Right cardiac atrium (tissue), 5 donors: ENCODE measurements at places on chromosomes 3 and 15. TPM values are rescaled to one million over a fixed set of nuclear protein-coding genes. Genes with fewer than 3 reads are reported as not detected.

Gene NDUFB4
- total RNA-seq = 286 TPM

Gene SLC2A2
- not detected for total RNA-seq

Gene RBP2
- total RNA-seq = not detected

Gene HAUS2
- 11.4 TPM for total RNA-seq

Gene NGRN
- total RNA-seq = 155 TPM

Gene INSYN1
- 109 TPM for total RNA-seq

Gene GOLGA8S
- total RNA-seq = 0.53 TPM

DNA sequence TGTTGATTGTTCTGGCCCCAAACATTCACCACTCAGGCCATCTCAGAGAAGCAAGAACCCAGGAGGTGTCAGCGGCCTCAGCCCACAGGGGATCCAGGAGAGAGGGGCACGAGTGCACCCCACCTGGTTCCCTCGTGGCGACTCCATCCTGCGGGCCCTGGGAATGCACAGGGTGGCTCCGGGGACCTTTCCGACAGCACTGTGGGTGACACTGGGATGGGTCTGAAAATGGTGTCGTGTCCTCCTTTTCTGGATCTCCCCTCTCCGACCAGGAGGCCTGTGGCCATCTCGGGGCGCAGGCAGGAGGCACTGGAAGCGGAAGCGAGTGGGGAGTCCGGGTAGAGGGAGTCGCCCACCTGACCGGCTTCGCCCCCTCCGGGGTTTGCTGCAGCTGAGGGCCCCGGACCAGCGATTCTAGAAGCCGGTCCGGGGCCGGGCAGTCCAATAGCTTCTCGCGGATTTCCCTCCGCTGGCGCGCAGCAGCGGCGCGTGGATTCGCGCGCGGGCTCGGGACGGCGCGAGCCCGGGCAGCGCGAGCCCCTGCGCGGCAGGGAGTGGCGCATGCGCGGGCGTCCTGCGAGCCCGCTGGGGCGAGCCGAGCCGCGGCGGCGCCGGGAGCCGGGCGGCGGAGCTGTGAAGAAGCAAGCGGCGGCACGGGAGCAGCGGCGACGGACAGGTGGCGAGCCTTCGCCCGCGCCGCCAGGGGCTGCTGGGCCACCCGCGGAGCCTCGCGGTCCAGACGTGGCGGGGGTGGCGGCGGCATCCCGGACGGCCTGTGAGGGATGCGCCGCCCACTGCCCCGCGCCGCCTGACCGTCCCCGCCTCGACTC, at the start of gene DOCK3:
DOCK3 (plus strand) TSS at position 579 of the 830 bp plus-strand sequence. CDS start 337 bp downstream, outside the sequence.
- peak; percentile 87 for DNase-seq

DNA sequence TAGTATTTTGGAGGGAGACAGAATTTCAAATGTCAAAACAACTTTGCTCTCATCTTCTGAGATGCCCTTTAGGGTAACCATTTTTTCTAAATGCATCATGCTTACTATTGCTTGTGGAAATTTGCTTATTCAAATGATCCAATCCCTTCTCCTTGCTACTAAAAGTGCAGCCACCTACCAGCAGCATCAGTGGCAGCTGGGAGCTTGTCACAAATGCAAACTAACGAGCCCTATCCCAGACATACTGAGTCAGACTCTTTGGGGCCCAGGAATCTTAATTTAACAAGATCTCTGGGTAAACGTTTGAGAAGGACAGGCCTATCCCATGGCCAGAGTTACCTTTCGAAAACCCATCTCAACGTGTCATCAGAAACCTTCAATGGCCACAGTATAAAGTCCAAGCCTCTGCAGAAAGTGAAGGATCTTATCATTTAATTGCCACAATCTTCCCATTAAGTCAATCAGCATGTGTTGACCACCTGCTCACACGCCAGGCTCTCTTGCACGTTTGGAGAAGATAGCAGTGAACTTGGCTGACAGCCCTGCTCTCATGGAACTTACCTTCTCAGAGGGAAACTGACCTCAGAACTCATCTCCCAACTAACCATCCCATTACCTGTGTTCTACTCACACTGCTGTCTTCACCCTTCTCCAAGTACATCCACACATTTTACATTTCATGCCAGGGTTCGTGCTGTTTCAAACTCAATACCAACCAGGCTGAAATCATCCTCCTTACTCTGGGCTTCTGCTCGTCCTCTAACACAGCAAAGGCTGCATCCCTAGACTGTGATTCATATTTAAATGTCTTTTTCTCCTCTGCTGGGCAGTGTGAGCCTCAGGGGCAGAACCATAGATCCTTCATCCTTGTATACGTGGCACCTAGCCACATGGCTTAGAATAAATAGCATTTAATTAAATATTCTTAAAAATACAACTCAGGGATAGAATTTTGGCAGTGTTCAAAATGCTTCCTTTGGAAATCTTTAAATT, 24.8 kb upstream of the VGLL4 start:
- DNase-seq = no peak

DNA sequence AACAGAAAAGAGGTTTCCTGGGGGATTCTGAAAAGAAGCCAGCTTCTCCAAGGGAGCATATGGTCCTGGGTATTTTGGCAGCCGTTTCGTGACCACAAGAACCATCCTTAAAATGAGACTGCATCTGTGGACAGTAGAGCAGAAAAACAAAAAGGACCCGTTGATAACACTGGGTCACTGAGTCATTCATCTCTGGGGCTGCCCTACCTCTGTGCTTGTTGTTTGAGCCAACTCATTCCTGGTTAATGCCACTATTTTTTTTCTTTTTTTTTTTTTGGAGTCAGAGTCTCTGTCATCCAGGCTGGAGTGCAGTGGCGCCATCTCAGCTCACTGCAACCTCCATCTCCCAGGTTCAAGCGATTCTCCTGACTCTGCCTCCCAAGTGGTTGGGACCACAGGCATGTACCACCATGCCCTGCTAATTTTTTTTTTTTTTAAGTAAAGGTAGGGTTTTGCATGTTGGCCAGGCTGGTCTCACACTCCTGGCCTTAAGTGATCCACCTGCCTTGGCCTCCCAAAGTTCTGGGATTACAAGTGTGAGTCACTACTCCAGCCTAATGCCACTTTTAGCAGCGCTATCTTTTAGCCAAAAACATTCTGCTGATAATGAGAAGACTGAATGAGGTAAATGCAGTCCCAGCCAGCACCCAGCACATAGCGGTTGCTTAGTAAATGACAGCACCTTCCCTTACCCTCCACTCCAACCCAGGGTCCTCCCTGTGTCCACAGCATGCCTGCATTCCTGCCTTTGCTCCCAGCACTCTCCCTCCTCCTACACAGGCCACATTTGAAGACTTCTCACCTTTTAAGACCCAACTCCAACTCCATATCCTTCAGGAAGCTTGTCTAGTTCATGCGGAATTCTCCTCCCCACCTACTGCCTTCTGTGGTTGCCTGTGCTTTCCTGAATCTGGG, 9.1 kb upstream of the ISL2 start:
- DNase-seq = no peak

DNA sequence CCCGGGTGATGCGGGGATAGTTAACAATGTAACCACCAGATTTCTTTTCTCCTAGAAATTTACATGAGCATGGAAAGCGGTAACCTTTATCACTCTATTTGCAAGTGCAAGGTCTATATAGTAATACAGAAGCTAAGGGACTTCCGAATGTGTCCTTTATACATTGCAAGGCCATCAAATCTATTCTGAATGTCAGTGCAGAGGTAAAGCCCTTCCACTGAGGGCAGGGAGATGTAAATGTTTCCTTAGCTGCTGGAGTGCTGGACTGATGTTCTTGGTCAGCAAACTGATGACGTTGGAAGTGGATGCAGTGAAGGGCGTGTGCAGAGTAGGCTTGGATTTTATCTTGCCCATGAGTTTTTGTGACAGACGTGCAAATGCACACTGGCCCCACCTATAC, 6.2 kb downstream of the ALDH1A3 start:
- DNase-seq = no peak

GRCh38 chr3:41120460-41120859, 78.8 kb upstream of the CTNNB1 start:
- DNase-seq = no peak

- DNase-seq = peak; percentile 9
Measured at GRCh38 chr3:121167374-121168139, 259.6 kb downstream of the STXBP5L start.

- no peak for DNase-seq
Measured at GRCh38 chr15:69854521-69855181, 243.1 kb downstream of the TLE3 start.

DNA sequence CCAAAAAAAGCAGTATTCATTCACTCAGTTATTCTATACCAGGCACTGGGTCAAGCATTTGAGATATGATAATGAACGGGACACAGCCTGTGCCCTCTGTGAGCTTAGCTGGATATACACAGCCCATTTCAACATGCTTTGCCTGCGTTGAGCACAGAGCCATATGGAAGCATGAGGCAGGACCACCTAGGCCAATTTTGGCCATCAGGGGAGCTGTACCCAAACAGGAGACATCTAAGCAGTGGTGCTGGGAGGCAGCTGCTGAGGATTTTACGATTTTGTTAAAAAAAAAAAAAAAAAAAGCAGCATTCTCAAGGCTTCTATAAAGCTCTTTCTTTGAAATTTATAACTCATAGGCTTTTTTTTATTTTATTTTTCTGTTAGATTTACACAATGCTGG, 87.2 kb upstream of the SLC2A2 start:
- DNase-seq = no peak

DNA sequence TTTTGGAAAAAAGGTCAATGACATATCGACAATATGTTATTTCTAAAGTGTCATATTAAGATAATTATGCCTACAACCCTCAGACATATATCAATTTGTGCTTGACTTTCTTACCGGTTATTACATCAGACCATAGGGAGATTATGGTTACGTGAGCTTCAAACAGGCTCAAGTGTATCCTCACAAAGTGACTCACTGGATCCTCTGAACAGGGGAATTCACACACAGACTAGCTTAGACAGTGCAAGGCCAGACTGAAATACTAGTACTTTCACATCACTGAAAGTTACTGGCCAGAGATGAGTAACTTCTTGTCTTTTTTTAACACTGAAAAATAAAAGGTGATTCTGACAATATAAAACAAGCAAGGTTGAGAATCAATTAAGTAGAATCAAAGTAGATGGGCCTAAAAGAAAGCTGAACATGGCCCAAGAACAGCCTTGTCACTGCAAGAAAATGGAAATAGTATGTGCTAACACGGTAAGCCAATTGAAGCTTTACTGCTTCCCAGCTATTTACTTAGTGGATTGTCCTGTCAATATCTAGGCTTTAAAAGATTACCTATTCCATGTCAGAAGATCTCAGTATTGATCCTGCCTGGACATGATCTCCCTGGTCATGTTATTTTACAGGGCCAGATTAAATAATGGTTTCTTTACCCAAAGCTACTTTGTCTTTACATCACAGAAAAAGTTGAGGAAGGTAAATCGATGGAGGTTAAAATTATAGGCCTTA, 848.6 kb downstream of the ROBO1 start:
- no peak for DNase-seq

GRCh38 chr3:85571835-85572234, 613.0 kb downstream of the CADM2 start:
- no peak for DNase-seq

DNA sequence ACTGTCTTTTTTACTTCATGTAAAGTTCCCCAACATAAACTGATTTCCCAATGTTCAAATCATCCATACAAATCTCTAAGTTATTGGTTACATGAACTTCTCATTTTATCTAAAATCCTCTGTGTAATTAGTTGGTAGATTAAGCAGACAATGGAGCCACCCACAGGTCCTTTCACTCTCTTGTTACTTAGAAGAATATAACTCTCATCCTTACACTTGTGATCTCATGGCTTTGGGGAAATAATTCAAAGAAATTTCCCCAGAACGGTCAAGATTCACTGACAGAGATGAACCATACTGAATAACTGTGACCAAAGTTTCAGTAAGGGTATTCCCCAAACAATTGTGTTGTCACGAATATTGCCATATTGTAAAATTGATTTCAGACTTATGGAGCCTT, 1102.6 kb upstream of the EPHA6 start:
- DNase-seq = no peak
